ENCODE measurements at places on chromosomes 2 and 18.
A peak's percentile ranks its signal among the peaks of the same experiment; 100 is the strongest.

DNA sequence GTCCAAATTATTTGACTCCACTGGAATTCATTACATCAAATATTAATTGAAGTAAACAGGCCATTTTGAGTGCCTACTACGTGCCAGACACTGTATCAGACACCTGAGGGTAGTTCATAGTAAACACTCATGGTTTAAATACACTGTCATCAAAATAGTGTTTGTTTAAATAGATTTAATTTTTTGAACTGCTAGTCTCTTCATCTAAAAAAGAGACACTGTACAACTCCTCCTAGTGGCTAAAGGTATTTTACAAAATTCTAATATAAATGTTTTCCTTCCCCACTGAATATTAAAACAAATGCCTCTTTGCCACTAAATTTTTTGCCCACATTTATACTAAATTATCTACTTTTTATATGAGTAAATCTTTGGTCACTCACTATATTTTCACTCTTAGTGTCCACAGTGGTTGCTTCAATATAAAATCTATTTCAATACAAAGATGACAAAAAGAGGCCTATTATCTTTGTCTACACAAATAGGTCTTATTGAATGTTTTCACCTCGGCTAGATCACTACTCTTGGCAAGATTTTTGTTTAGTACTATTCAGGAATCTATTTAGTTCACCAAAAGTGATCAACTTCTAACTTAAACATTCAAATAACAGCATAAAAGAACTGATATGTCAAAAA lies 122.1 kb downstream of the TMEM247 start:
- DNase-seq: no peak

GRCh38 chr18:809985-810642 lies 1.9 kb downstream of the YES1 start:
- DNase-seq: no peak

DNA sequence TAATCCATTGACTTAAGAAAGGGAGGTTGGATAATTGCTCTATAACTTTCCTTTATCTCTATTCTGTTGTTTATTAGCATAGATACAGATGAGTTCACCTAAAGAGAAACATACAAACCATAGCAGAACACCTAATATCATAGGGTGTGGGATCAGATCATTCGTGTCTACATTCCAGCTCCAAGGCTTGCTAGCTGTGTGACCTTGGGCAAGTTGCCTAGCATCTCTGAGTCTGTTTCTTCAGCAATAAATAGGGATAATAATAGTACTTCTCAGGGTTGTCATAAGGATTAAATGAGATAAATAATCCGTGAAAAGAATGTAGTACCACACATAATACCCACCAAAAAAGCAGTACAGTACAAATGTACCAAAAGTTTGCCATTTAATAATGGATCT lies 126.2 kb downstream of the PLB1 start:
- no peak for DNase-seq

DNA sequence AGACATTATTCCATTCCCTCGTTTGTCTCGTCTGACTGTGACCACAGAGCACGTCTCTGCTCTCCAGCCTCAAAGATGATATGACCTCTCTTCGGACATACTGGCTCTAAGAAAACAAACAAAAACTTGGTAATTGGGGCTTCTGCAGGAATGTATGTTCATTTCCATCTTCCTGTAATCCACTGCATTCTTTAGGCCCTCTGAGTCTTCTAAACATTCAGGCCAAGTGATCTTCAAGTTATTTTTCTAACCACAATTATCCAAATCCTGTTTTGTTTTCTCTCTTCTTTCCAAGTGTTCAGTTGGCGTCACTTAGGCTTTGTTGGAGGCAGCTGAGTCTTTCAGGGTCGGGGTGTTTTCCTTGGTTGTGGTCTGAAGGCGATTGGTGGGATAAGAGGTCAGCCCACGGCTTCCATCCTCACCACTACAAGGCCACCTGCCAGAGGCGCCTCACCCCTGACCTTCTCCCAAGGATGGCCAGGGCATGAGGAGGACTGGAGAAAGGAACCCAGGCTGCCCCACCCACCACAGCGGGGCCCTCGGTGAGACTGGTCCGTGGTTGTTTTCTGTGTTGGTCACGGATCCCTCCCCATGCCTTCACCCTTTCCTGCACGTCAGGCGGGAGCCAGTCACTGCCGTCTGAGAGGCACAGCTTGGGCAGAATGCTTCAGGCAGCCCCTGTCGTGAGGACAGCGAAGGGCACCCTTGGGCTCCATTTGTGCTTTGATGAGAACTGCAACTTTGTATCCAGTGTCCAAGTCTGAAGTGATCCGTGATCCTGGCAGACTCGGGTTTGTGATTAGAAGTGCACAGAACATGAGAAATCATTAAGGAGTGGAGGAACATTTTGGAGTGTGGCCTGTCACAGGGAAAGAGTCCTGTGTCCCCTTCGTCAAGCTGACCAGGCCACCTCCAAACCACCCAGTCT lies 88.6 kb upstream of the FHL2 start:
- DNase-seq: no peak

DNA sequence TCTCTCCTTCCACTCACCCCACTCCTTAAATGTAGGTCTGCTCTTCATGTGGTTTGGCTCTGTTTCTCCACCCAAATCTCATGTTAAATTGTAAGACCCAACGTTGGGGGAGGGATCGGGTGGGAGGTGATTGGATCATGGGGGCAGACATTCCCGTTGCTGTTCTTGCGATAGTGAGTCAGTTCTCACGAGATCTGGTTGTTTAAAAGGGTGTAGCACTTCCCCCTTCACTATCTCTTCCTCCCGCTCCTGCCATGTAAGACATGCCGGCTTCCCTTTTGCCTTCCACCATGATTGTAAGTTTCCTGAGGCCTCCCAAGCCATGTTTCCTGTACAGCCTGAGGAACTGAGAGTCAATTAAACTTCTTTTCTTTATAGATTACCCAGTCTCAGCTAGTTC lies 1044.5 kb upstream of the POU3F3 start:
- no peak for DNase-seq

GRCh38 chr2:25324905-25325592 lies 16.7 kb downstream of the DNMT3A start:
- peak; percentile 92 for DNase-seq

DNA sequence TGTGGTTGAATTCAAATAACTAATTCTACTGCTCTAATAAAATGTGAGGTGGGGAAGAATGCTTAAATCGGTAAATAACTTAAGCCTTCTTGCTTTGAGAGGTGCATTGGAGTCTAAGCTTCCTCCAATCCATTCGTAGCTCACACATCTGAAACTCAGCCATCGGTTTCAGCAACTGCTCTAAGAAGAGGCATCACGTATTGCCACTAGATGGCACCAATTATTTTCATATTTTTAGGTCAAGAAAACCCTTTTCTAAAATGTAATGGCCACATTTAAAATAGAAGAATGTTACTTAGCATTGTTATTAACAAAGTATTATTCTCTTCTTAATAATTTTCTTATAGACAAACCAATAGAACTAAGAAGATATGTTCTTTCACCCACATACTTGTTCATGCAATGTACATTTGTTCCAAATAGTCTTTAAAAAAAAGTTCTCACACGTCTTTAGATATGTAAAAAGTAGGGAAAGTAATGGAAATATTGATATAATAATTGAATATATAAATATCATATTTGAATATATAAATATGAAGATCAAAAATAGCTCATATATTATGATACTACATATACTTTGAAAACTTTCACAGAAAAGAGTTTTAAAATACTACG lies 229.8 kb downstream of the CCDC178 start:
- DNase-seq: no peak

DNA sequence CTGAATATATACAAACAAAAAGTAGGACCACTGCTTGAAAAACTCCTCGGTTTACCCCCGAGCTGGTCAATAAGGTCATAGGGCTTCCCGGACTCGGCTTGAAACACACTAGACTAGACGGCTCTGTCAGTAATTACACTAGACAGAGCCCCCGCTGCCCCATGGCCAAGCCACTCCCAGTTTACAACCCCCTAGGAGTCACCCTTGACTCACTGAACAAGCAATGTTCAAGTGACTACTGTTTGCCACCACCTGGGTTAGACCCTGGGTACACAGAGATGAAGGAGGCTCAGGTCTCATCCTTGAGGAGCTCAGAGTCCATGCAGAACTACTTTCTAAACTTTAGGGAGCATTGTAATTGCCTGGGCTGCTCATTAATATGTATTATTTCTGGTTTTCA lies 13.7 kb upstream of the PRELID3A start:
- DNase-seq: no peak

DNA sequence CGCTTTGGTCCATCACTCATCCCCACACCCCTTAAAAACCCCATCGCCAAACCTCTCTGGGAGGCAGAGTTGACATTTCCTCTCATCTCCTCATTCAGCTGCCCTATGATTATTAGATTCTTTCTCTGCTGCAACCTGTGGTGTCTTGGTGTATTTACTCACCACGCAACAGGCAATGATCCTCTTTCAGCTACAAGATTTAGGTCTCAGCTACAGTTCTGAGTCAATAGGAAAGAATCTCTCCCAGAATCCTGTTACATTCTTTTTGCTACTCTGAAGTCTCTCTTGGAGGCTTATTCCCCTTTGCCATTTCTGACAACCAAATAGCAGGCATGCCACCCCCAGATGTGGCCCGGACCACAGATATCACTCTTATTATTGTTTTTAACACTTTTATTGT lies 468.3 kb upstream of the GYPC start:
- DNase-seq: no peak

GRCh38 chr2:41947701-41948396 lies 100.0 kb upstream of the PKDCC start:
- no peak for DNase-seq

DNA sequence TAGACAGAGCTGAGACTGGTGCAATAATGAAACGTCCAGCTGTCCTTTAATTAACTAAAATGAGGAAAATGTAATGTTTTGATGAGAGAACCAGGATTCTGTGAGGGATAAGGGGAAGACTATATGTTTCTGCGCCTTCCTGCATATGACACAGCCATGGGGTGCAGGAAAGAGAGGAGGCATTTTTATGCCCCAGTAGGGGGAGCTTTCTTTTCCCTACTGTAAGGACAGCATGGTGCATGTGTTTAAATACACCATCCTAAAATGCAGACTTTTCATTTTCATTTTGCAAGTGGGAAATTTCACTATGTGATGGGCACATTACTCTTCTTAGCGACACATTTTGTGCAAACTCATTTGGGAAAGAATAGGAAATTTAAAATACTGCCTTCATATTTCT lies 446.1 kb downstream of the ARHGAP15 start:
- no peak for DNase-seq

- no peak for DNase-seq
These were observed 1.9 kb downstream of the RAB31 start for GRCh38 chr18:9710037-9710436.

GRCh38 chr18:76370686-76371085 lies 124.4 kb downstream of the ZNF516 start:
- no peak for DNase-seq

GRCh38 chr18:3213300-3214059 lies 6.3 kb downstream of the MYOM1 start:
- DNase-seq: no peak

DNA sequence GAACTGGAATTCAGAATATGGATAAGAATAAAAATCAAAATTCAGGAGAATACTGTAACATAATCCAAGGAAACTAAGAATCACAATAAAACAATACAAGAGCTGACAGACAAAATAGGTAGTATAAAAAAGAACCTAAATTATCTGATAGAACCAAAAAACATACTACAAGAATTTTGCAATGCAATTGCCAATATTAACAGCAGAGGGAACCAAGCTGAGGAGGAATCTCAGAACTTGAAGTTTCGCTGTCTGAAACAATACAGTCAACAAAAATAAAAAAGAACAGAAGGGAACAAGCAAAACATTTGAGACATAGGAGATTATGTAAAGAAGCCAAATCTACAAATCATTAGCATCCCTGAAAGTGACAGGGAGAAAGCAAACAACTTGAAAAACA lies 84.1 kb upstream of the GALNT13 start:
- DNase-seq: no peak

- DNase-seq: no peak
These were observed 38.3 kb upstream of the RMDN2 start for GRCh38 chr2:37886745-37887144.

GRCh38 chr2:56449449-56449860 lies 265.7 kb downstream of the CCDC85A start:
- no peak for DNase-seq

DNA sequence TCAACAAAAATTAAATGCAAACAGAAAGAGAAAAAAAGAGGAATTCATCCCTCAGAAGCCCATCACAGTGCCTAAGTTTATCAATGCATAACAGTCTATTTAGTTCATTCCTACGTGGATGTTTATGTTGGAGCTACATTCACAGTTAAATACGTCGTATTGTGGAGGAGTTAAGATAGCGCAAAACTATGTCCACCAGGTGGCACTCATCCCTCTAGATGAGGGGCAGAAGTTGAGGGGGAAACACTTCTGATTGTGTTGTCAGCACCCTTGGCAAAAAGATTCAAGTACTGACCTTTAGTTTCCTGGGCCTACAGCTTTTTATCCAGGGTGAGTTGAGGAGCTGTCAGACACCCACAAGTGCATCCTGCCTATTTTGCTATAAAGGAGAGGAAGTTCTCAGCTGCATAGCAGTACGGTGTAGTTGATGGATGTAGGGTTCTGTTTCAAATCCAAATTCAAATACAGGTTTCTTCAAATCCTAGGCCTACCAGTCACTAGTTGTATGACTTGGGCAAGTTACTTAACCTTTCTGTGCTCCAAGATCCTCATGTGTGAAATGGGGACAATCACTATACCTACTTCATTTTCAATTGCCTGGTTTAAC lies 26.8 kb upstream of the MYO1B start:
- no peak for DNase-seq

DNA sequence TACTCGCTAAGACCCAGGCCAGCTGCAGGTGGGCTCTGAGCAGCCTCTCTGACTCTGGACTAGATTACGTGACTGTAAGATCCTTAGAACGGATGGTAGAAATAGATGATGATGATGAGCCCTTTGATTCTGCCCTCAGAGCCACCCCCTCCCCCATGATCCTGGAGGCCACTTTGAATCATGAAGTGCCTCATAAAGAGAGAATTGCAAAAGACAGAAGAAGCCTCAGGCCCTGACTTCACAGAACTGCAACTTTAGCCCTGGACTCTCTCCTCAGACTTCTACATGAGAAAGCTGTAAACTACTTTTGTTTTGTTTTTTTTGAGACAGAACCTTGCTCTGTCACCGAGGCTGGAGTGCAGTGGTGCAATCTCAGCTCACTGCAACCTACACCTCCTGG lies 15.4 kb upstream of the TET3 start:
- no peak for DNase-seq

DNA sequence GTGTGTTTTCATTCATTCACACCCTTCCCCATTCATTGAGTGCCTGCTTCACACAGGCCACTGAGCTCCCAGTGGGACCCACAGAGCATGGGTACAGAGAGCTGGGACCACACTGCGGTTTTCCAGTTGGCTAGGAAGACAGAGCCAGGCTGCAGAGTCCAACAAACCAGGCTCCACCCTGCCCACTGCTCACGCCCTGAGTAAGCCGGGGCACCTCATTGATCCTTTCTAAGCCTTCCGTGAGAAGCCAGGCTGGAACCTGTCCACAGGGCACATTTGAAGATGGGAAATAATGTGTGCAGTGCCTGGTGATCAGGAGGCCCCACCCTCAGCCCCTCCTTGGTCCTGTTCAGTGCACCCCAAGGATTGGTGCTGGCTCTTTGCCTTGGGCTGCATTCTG lies 13.5 kb downstream of the KCNIP3 start:
- no peak for DNase-seq
